ENCODE measurements at places on chromosomes 16 and 17. TPM values are rescaled to one million over a fixed set of nuclear protein-coding genes. Genes with fewer than 3 reads are reported as not detected.

PYDC1 gene
- not detected for total RNA-seq

NLRC3 gene
- total RNA-seq = 0.26 TPM

MT1E gene
- 170 TPM for total RNA-seq

DYNLRB2 gene
- total RNA-seq = not detected

RNU2-1 gene
- 4,481 TPM for total RNA-seq

TBC1D26 gene
- 0.05 TPM for total RNA-seq

ULK2 gene
- total RNA-seq = 22.8 TPM

METRNL gene
- 21.0 TPM for total RNA-seq

KRTAP2-2 gene
- total RNA-seq = not detected

HBA1 gene
- 4.4 TPM for total RNA-seq

OR1F1 gene
- 0.26 TPM for total RNA-seq

NECAB2 gene
- 0.33 TPM for total RNA-seq

EXOC3L1 gene
- 0.41 TPM for total RNA-seq

MMP28 gene
- total RNA-seq = 1.6 TPM

CRHR1 gene
- total RNA-seq = 0.15 TPM

PDE6G gene
- total RNA-seq = 0.85 TPM

OTOP3 gene
- total RNA-seq = not detected

NUPR1 gene
- 79.7 TPM for total RNA-seq

LSM12 gene
- total RNA-seq = 73.0 TPM

RSKR gene
- total RNA-seq = 17.2 TPM

CDK10 gene
- 52.6 TPM for total RNA-seq

MTSS2 gene
- total RNA-seq = 55.7 TPM

CCL16 gene
- total RNA-seq = not detected

TMEM97 gene
- 78.7 TPM for total RNA-seq

OR1A1 gene
- not detected for total RNA-seq

ZNF750 gene
- total RNA-seq = not detected

ABCA6 gene
- total RNA-seq = 0.46 TPM

MYH8 gene
- total RNA-seq = not detected

HBZ gene
- total RNA-seq = 1.1 TPM

Data from Panc1 (cell line).